ENCODE measurements at places on chromosomes 1 and 21. TPM values are rescaled to one million over a fixed set of nuclear protein-coding genes. Genes with fewer than 3 reads are reported as not detected.

DNA sequence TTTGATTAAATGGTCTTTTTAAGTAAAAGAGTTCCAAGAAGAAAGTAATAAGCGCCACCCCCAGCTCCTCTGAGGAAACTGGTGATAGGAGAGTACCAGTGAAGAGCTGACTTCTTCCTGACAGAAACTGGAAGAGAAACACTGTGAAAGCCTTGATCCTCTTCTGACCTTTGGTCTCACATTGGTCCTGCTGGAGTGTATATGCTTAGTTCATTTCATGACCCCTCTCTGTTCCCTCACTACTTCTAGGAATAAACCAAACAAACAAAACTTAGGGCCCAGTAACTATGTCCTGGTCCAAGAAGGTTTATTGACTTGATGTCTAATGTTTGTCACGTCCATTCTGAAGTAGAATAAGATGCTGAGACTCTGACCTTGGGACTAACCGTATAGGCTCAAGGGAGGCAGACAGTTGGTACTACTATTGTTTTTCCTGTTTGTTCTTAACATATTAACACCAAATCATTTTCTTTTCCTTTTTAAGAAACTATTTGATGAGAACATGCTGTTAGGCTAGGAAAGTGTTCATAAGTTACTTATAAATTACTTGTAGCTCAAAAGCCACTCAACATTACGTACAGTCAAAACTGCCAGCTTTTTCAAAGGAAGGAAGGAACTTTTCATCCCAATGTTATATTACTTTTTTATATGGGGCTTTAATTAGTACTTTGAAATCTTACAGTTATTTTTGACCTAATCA is 57.9 kb downstream of the MIER1 start:
- H3K4me3 ChIP-seq, result no peak overlapping the region
- no peak for DNase-seq

DNA sequence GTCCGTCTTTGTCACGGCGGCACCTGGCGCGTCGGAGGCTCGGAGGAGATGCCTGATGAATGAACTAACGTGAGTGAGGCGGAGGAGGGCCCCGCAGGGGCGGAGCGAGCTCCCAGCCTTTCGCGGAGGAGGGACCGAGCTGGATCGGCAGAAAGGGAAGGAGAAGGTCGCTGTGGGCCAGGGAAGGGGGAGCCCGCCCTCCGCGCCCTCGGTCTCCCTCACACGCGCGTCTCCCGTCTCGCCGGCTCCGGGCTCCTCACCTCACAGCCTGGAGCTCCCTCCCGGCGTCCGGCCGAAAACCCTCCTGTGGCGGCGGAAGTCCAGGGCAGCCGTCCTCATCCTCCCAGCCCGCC is 519 bp downstream of the ZNF496 start:
- no peaks in the 10 kb centered on the region for H3K36me3 ChIP-seq
- peak overlapping the region; percentile 90 for H3K4me3 ChIP-seq
- no peaks in the 10 kb centered on the region for H3K27me3 ChIP-seq
- H3K27ac ChIP-seq, result peak overlapping the region; percentile 69

- no peaks in the 10 kb centered on the region for H3K36me3 ChIP-seq
- no peaks in the 10 kb centered on the region for H3K4me1 ChIP-seq
- H3K27me3 ChIP-seq, result peaks cover 52% of the 10 kb centered on the region
- DNase-seq, result peak; percentile 50
- H3K27ac ChIP-seq, result no peak overlapping the region
Measured at GRCh38 chr1:37752583-37753471, 12.1 kb downstream of the EPHA10 start.

DNA sequence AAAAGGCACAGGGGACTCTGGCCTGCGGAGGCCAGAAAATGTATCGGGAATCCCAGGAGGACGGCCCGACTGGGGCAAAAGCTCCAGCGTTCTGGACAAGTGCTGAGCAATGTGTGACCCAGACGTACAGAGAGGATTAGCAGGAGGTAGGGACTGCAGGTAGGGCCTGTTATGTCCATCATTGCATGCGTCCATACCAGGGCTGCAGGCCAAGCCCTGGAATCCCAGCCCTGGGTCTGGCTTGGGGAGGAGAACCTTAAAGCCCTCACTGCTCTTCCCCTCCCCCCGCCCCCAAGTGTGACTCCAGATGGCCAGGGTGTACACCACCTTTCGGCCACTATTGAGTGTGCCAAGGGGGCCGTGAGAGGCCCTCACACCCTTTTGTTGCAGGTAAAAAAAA is 2.0 kb downstream of the RNF207 start:
- H3K27ac ChIP-seq, result no peak overlapping the region
- no peaks in the 10 kb centered on the region for H3K4me1 ChIP-seq
- H3K36me3 ChIP-seq, result no peaks in the 10 kb centered on the region
- DNase-seq, result no peak
- H3K27me3 ChIP-seq, result no peaks in the 10 kb centered on the region

Gene JAM2
- polyA plus RNA-seq, result 1.9 TPM

GRCh38 chr1:145993618-145994390 is 2.6 kb downstream of the TXNIP start:
- DNase-seq, result peak; percentile 40
- peaks cover 33% of the 10 kb centered on the region for H3K4me1 ChIP-seq
- no peaks in the 10 kb centered on the region for H3K27me3 ChIP-seq
- H3K27ac ChIP-seq, result no peak overlapping the region
- peaks cover 33% of the 10 kb centered on the region for H3K36me3 ChIP-seq

DNA sequence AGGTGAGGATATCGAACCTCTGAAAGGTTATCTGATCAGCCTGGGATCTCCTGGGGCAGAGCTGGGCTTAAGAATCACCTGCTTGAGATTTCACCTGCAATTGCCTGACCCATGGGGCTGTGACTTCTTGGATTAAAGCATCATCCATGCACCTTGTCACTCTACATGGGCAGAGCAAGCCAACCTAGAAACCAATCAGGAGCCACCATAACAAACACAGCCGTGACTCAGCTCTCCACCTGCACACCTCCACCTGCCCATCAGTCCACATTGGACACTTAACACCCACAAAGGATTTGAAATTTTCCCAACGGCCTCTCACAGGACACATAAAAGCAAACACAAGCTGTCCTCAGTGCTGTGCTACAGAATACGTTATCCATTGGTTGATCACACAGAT is 35.1 kb upstream of the ETS2 start:
- no peak for DNase-seq
- no peaks in the 10 kb centered on the region for H3K27me3 ChIP-seq
- H3K27ac ChIP-seq, result no peak overlapping the region

Gene EMC1
- 56.9 TPM for polyA plus RNA-seq

- 0 out of 2 replicates have a peak overlapping the region, but pooled peaks have one; percentile 21 for H3K27ac ChIP-seq
- H3K27me3 ChIP-seq, result no peaks in the 10 kb centered on the region
- H3K36me3 ChIP-seq, result no peaks in the 10 kb centered on the region
- H3K4me3 ChIP-seq, result no peak overlapping the region
Measured at GRCh38 chr1:98090351-98090750, 169.5 kb upstream of the DPYD start.

- no peak overlapping the region for H3K4me3 ChIP-seq
- H3K27me3 ChIP-seq, result no peaks in the 10 kb centered on the region
- DNase-seq, result peak; percentile 46
- no peaks in the 10 kb centered on the region for H3K4me1 ChIP-seq
- no peak overlapping the region for H3K27ac ChIP-seq
- H3K36me3 ChIP-seq, result no peaks in the 10 kb centered on the region
Measured at GRCh38 chr21:32114419-32115035, 164.3 kb downstream of the MIS18A start.

Gene CFAP45
- 0.34 TPM for polyA plus RNA-seq

GRCh38 chr1:238592621-238593020 is 701.9 kb upstream of the ZP4 start:
- DNase-seq, result no peak
- no peaks in the 10 kb centered on the region for H3K27me3 ChIP-seq
- H3K27ac ChIP-seq, result no peak overlapping the region
- no peak overlapping the region for H3K4me3 ChIP-seq
- peaks cover 4% of the 10 kb centered on the region for H3K4me1 ChIP-seq

GRCh38 chr1:116386042-116386441 is 13.0 kb downstream of the ATP1A1 start:
- H3K36me3 ChIP-seq, result peaks cover 63% of the 10 kb centered on the region
- no peak overlapping the region for H3K4me3 ChIP-seq
- peaks cover 3% of the 10 kb centered on the region for H3K4me1 ChIP-seq
- H3K27me3 ChIP-seq, result no peaks in the 10 kb centered on the region

- peaks cover 9% of the 10 kb centered on the region for H3K4me1 ChIP-seq
- H3K36me3 ChIP-seq, result no peaks in the 10 kb centered on the region
- no peak overlapping the region for H3K27ac ChIP-seq
- H3K4me3 ChIP-seq, result no peak overlapping the region
- H3K27me3 ChIP-seq, result no peaks in the 10 kb centered on the region
Measured at GRCh38 chr1:207822124-207822601, 70.3 kb downstream of the CD46 start.

Gene LCE1C
- not detected for polyA plus RNA-seq

- no peak for DNase-seq
- H3K4me3 ChIP-seq, result peak overlapping the region; percentile 3
- H3K27me3 ChIP-seq, result no peaks in the 10 kb centered on the region
- peaks cover 36% of the 10 kb centered on the region for H3K4me1 ChIP-seq
- H3K27ac ChIP-seq, result peak overlapping the region; percentile 93
Measured at GRCh38 chr1:116508085-116508983, 62.5 kb downstream of the CD58 start.

Gene TNFAIP8L2
- polyA plus RNA-seq, result not detected

- H3K36me3 ChIP-seq, result no peaks in the 10 kb centered on the region
- H3K27ac ChIP-seq, result no peak overlapping the region
- no peaks in the 10 kb centered on the region for H3K4me1 ChIP-seq
- H3K4me3 ChIP-seq, result no peak overlapping the region
- H3K27me3 ChIP-seq, result no peaks in the 10 kb centered on the region
Measured at GRCh38 chr1:223150443-223150842, 7.4 kb upstream of the TLR5 start.

- H3K27ac ChIP-seq, result no peak overlapping the region
- no peak for DNase-seq
- H3K36me3 ChIP-seq, result no peaks in the 10 kb centered on the region
- H3K27me3 ChIP-seq, result no peaks in the 10 kb centered on the region
Measured at GRCh38 chr1:247749870-247750269, 1.9 kb upstream of the OR14A2 start.

Gene PAQR6
- 0.81 TPM for polyA plus RNA-seq

DNA sequence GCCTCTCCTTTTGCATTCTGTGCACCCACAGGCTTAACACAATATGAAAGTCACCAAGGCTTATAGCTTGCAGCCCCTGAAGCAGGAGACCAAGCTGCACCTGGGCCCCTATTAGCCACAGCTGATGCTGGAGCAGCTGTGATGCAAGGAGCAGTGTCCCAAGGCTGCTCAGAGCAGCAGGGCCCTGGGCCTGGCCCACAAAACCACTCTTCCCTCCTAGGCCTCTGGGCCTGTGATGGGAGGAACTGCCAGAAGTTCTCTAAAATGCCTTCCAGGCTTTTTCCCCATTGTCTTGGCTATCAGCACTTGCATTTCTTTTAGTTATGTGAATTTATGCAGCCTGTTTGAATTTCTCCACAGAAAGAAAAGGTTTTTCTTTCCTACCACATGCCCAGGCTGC is 89.5 kb upstream of the KCTD3 start:
- no peaks in the 10 kb centered on the region for H3K27me3 ChIP-seq
- no peak overlapping the region for H3K4me3 ChIP-seq
- H3K4me1 ChIP-seq, result peaks cover 36% of the 10 kb centered on the region
- no peak overlapping the region for H3K27ac ChIP-seq

Gene HSD3B1
- polyA plus RNA-seq, result not detected

DNA sequence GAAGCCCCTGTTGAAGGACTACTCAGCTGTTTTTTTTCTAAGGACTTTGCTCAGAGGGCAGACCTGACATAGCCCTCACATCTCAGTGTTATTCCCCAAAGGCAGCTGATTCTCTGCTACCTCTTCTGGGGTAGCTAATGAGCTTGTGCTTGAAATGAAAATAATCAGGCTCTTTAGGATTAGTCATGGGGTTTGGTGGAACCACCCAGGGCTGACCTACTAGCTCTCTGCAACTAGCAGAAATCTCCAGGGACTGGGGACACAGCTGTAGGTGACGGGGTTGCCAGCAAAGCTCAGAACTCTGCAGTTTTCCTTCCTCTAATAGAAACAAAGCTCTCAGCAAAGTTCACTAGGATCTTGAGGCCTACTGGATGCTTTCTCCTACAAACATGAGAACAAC is 106.4 kb upstream of the BCL9 start:
- H3K27ac ChIP-seq, result no peak overlapping the region
- H3K27me3 ChIP-seq, result no peaks in the 10 kb centered on the region
- H3K4me3 ChIP-seq, result no peak overlapping the region
- H3K36me3 ChIP-seq, result no peaks in the 10 kb centered on the region

Gene LEFTY1
- polyA plus RNA-seq, result not detected

DNA sequence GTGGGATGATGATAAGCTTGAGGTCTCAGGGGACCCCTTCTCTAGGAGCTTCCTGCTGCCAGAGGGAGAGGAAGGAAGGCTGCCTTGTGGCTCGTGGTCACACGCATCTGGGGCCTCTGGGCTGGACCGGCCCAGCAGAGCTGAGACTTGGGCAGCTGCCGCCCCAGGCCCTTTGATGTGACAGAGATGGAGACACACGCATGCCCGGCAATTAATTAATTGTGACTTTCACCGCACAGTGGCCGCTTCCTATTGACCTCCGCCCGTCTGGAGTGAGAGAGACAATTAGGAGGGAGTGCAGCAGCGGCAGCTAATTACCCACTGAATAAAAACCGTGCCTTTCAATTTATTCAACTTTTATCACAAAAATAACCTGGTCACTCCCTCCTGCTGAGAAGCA is 16.6 kb upstream of the C1QA start:
- H3K27me3 ChIP-seq, result peaks cover 50% of the 10 kb centered on the region
- no peak overlapping the region for H3K4me3 ChIP-seq
- H3K27ac ChIP-seq, result no peak overlapping the region

All from GM23248 (cell line).